ENCODE measurements at places on chromosomes 1 and 21. TPM values are rescaled to one million over a fixed set of nuclear protein-coding genes. Genes with fewer than 3 reads are reported as not detected.

- no peak for DNase-seq
These were observed 3.3 kb upstream of the KISS1 start for GRCh38 chr1:204199579-204199978.

DNA sequence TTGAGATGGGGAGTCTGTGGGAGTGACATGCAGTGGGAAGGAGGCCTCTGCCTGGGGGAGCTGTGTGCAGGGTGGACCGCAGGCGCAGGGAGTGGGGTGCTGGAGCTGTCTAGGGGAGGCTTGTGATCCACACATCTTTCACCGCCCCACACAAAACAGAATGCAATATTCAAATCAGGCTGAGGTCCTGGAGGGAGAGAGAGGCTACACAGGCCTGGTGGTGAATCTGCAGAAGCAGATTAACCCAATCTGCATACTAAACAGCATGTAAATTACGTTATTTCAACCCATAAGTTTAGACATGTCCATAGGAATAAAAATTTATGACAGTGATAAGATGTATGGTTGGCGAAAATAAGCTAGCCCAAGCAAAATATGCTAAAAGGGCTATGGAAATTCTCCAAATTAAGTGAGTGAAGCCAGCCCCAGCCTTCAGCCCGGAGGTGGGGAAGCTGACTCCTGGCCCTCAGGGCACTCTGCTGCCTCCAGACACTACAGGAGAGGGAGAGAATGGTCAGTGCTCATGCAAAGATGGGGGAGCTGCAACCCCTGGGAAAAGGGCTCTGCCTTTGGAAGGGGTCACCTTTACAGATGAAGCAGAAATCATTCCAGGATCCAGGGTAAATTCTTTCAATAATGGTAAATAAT, 156.2 kb upstream of the CTTNBP2NL start:
- DNase-seq, result no peak

TCHHL1 gene
- polyA plus RNA-seq, result not detected

IL22RA1 gene
- 5.4 TPM for polyA plus RNA-seq

DNA sequence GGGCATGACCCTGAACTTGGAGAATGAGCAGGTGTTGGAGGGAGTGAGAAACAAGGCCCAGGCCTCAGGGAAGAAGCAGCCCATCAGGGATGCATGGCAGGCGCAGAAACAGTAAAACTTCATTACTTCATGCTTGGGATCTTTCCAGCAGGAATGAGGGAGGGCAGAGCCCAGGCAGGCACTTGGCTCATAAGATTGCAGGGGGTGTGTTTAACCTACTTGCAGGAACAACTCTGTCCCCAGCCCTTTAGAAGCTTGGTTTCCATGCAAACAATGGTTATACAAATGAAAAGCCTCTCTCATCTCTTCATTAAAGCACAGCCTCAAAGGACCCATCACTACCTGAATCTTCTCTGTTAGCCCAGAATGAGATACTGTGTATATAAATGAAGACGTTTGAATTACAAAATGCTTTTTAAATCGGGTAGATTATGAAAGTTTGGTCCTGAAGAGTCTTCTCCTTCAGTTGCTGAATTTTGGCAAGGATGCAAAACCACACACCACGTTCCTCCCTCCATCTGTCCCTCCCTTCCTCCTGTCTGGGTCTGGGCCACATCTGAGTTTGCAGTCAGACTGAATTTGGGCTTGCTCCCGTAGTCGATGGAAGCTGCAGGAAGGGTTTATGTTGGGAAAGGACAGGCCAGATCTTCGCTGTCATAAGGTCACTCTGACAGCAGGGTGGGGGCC, 154.4 kb upstream of the KLHDC7A start:
- DNase-seq, result no peak

NAV1 gene
- 26.1 TPM for polyA plus RNA-seq

NBPF10 gene
- 3.6 TPM for polyA plus RNA-seq

DNA sequence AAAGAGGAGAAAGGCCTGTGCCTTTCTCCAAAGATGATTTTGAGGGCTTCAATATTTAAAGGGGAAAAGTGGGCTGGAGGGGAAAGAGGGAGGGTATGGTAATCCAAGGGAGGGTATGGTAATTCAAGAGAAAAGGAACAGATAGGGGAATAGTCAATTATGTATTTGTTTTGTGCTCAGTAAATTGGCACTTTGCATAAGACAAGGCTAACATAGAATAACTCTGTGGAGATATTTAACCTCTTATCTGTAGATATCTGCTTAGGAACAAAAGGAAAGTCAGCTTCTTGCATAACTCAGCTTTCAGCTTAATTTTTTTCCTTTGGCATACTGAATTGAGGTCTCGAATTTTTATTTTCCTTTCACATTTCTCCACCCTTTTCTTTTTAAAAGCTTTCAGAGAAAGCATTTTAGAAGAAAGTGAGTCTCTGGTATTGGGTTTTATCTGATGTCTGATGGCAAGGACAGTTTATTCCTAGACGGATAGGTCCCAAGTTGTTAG, 119.9 kb upstream of the F3 start:
- DNase-seq, result no peak

DNA sequence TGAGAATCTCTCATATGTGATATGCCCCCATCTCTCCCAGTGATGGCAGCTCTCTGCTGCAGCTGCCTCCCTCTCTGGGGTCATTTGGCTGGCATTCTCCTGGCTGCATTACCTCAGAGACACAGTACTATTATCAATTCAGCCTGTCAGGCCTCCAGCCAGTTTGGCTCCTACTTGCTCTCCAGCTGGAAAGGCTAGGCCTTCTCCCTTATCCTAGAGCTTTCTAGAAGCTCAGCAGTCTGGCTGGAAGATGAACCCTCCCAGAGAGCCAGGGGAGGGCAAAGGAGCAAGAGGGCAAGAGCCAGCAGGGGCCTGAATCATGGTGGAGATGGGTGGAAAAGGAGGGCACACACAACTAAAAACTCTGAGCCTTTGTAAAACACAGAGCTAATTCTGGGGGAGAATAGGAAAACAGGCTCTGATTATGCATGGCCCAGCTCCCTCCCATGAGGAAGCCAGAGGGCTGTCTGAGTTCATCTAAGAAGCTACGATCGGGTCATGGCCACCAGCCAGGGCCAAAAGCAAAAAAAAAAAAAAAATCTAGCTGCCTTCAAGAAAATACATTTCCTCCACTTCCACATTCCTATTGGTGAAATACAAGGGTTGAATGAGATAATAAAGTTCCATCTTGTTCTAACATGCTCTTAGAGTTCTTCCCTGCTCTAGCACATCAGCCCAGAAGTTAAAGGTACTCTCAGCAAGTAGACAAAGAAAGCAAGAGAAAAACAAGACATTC, 8.8 kb downstream of the LAMB3 start:
- no peak for DNase-seq

GRCh38 chr1:6256645-6257044, 4.3 kb downstream of the GPR153 start:
- no peak for DNase-seq

- DNase-seq, result peak; percentile 87
These were observed at the start of the genes MRPS6 and SLC5A3 for GRCh38 chr21:34073032-34073748. Gene MRPS6 (plus strand): TSS chr21:34073578. CDS start chr21:34073701, 123 bp downstream. Gene SLC5A3 (plus strand): TSS chr21:34073578. CDS start chr21:34095199, 21,621 bp downstream.

- no peak for DNase-seq
These were observed 782 bp downstream of the CSDE1 start for GRCh38 chr1:114756949-114757454.

GRCh38 chr1:1135339-1136136, 19.6 kb upstream of the C1orf159 start:
- no peak for DNase-seq

DNA sequence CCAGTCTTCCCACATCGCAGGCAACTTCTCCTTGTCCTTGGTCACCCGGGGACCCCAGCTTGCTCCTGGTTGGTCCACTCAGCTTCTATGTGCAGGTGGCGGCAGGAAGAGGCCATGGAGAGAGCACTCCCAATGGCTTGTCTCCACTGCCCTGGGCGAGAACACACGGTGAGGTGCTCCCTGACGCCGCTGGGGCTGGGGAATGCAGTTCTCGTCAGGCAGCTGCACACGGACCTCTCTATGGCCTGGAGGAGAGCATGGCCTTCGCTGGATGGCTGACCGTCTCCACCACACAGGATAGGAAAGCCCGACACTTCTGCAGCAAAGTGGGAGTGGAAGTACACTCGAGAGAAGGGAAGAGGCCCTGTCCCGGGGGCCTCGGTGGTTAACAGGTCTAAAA, 11.8 kb downstream of the C1orf174 start:
- no peak for DNase-seq

RHCE gene
- polyA plus RNA-seq, result 0.77 TPM

- DNase-seq, result no peak
These were observed 114.7 kb downstream of the TNR start for GRCh38 chr1:175628548-175629317.

L1TD1 gene
- 3.9 TPM for polyA plus RNA-seq

- DNase-seq, result no peak
These were observed 32.9 kb downstream of the MEGF6 start for GRCh38 chr1:3578433-3578805.

TIAM1 gene
- polyA plus RNA-seq, result 14.4 TPM
